A549 treated with GW870086 at 1 μM for 4 hours (cell line): ENCODE measurements at places on chromosomes 1 and 21. TPM values are rescaled to one million over a fixed set of nuclear protein-coding genes. Genes with fewer than 3 reads are reported as not detected.

NUP210L gene
- total RNA-seq: 0.02 TPM in 1 of 5 replicates, not detected in the others

EIF2D gene
- total RNA-seq: 30.8 to 35.7 TPM (median 34.9 TPM) in 5 replicates

CLCNKB gene
- total RNA-seq: 0.10 to 0.13 TPM (median 0.10 TPM) in 3 of 5 replicates, not detected in the others

TNFRSF4 gene
- 0.12 to 0.22 TPM in 2 of 5 replicates, not detected in the others for total RNA-seq

SERINC2 gene
- total RNA-seq: 18.9 to 32.6 TPM (median 31.6 TPM) in 5 replicates

ALG14 gene
- 5.0 to 8.8 TPM (median 6.5 TPM) in 5 replicates for total RNA-seq

MFSD2A gene
- 4.5 to 6.2 TPM (median 5.5 TPM) in 5 replicates for total RNA-seq

HSD11B1 gene
- 0.09 to 0.65 TPM (median 0.26 TPM) in 3 of 5 replicates, not detected in the others for total RNA-seq

FCRL1 gene
- not detected in 5 replicates for total RNA-seq

NUDT17 gene
- 5.6 to 8.0 TPM (median 5.7 TPM) in 5 replicates for total RNA-seq

CHIA gene
- not detected in 5 replicates for total RNA-seq

PTPRF gene
- total RNA-seq: 79.0 to 101 TPM (median 91.8 TPM) in 5 replicates

DNAI4 gene
- total RNA-seq: 0.29 to 3.0 TPM (median 0.88 TPM) in 5 replicates

SLC44A3 gene
- total RNA-seq: 1.3 to 2.2 TPM (median 1.7 TPM) in 5 replicates

FAM229A gene
- 2.7 to 4.6 TPM (median 3.3 TPM) in 5 replicates for total RNA-seq

GBP6 gene
- not detected in 5 replicates for total RNA-seq

APCS gene
- not detected in 5 replicates for total RNA-seq

TNFAIP8L2 gene
- not detected in 5 replicates for total RNA-seq

SELE gene
- total RNA-seq: not detected in 5 replicates

GJA9 gene
- total RNA-seq: 0.06 to 0.08 TPM (median 0.07 TPM) in 3 of 5 replicates, not detected in the others

ANKRD35 gene
- 0.06 to 0.09 TPM in 2 of 5 replicates, not detected in the others for total RNA-seq

CC2D1B gene
- total RNA-seq: 14.4 to 19.2 TPM (median 17.9 TPM) in 5 replicates

CATSPERE gene
- total RNA-seq: 0.05 to 0.15 TPM (median 0.12 TPM) in 3 of 5 replicates, not detected in the others

TRIM63 gene
- 0.70 to 1.5 TPM (median 1.2 TPM) in 5 replicates for total RNA-seq

MIA3 gene
- total RNA-seq: 12.8 to 25.5 TPM (median 20.7 TPM) in 5 replicates

HAO2 gene
- total RNA-seq: not detected in 5 replicates

CRYBG2 gene
- total RNA-seq: 1.4 to 2.1 TPM (median 1.6 TPM) in 5 replicates

RPS6KA1 gene
- 15.6 to 18.2 TPM (median 17.3 TPM) in 5 replicates for total RNA-seq

SYCP1 gene
- not detected in 5 replicates for total RNA-seq

CHI3L2 gene
- 0.42 to 0.79 TPM (median 0.54 TPM) in 4 of 5 replicates, not detected in the other for total RNA-seq

AMY2A gene
- total RNA-seq: not detected in 5 replicates
